ENCODE measurements at places on chromosomes 2 and 18. TPM values are rescaled to one million over a fixed set of nuclear protein-coding genes. Genes with fewer than 3 reads are reported as not detected.

DNA sequence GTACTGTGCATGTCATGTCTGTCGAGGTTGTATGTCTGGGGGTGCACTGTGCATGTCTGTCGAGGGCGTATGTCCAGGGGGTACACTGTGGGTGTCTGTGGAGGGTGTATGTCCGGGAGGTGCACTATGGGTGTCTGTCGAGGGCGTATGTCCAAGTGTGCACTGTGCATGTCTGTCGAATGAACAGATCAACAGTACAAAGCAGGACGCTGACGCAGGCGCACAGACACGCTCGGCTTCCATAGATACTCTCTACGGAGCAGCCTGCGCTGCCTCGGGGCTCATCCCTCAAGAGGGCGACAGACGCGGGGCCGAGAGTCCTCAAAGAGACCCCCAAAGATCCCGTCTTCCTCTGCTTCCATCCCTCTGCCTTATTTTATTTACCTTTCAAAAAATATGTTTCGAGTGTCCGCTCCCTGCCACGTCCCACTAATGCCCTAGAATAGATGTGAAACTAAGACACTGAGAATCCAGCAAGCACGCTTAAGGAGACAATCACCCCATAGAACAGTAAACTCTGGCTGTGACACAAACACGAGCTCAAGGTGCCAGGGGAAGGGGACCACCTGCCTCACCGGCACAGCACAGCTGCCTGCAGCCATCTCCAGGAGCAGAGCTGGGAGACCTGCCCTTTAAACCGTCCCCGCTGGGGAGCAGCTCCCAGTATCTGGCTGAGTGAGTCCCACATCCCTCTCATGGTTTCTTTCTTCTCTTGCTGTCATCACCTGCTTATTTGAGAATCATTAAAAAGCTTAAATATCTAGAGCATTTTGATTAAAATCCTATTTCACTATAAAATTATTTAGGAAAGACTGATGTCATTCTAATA lies 250.5 kb upstream of the MYT1L start:
- no peaks in the 10 kb centered on the region for H3K27me3 ChIP-seq
- no peak for DNase-seq
- H3K4me1 ChIP-seq = peaks cover 7% of the 10 kb centered on the region
- H3K4me3 ChIP-seq = no peak overlapping the region
- H3K27ac ChIP-seq = no peak overlapping the region
- H3K36me3 ChIP-seq = no peaks in the 10 kb centered on the region

DNA sequence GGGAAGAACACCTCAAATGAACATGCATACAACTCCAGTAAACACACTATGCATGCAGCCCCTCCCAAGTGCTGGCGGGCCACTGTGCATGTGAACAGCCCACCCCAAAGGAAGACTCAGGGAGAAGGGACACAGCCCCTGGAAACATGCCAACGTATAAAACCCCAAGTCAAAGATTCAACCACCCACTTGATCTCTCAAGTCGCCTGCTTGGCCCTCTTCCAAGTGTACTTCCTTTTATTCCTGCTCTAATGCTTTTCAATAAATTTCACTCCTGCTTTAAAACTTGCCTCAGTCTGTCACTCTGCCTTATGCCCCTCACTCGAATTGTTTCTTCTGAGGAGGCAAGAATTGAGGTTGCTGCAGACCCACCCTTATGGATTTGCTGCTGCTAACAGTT lies 139.1 kb downstream of the C1D start:
- H3K4me3 ChIP-seq = no peak overlapping the region
- no peak overlapping the region for H3K27ac ChIP-seq
- H3K27me3 ChIP-seq = no peaks in the 10 kb centered on the region
- no peaks in the 10 kb centered on the region for H3K36me3 ChIP-seq

DNA sequence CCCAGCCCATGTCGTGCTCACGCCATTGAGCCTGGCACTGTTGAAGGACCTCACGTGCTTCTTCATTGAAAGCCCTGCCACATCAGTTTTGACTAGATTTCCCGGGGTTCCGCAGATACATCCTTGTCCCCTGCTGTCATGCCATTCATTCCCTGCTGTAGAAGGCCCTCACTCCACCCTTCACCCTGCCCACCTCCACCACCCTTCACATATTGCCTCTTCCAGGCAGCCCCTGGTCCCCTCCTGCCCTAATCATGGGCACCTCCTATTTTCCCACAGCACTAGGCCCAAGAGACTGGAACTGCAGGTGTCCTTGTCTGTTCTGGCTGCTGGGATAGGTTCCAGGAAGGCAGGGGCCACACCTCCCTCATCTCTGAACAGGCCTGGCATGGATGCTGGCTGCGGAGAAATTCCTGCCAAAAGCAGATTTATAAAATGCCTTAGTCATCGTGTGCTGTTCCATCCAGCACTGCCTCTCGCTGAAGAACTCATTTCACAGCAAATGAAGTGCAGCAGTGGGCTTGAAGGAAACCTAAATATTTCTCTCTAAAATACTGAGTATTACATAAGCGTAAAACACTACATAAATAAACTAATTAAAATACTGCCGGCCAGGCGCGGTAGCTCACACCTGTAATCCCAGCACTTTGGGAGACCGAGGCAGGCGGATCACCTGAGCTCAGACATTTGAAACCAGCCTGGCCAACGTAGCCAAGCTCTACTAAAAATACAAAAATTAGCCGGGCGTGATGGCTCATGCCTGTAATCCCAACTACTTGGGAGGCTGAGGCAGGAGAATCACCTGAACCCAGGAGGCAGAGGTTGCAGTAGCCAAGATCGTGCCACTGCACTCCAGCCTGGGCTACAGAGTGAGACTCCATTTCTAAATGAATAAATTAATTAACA lies 38.4 kb downstream of the EIF4E2 start:
- no peaks in the 10 kb centered on the region for H3K36me3 ChIP-seq
- H3K4me3 ChIP-seq = no peak overlapping the region
- no peaks in the 10 kb centered on the region for H3K27me3 ChIP-seq

DNA sequence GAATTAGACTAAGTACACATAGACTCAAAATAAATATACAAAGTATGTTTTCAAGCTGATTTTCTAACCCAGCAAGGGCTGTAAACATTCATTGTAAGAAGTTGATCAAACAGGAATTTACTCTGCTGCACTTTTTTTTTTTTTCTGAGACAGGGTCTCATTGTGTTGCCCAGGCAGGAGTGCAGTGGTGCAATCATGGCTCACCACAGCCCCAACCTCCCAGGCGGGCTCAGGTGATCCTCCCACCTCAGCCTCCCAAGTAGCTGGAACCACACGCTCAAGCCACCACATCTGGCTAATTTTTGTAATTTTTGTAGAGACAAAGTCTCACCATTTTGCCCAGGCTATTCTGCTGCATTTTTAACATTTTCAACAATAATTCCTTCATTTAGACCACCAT lies 8.3 kb upstream of the CFLAR start:
- H3K27ac ChIP-seq = no peak overlapping the region
- H3K4me1 ChIP-seq = no peaks in the 10 kb centered on the region
- no peaks in the 10 kb centered on the region for H3K36me3 ChIP-seq
- DNase-seq = no peak

DNA sequence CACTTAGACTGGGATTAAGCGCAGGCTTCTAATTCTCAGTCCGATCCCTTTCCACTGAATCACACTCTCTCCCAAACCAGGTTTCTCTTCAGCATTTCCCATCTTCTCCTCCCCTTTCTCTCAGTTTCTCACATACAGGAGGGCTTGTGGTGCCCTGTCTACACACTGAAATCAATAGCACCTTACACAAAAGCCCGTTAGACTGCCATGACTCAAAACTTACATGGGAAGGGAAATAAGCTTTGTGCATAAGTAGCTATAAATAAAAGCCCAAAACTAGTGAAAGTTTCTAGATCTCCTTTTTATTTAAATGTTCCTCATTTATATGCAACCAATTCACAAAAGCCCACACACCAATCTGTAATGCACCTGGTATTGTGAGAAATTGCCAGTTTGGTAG lies 318.4 kb downstream of the TXNL1 start:
- no peaks in the 10 kb centered on the region for H3K4me1 ChIP-seq
- H3K4me3 ChIP-seq = no peak overlapping the region
- no peaks in the 10 kb centered on the region for H3K36me3 ChIP-seq
- DNase-seq = no peak
- H3K27me3 ChIP-seq = no peaks in the 10 kb centered on the region

DNA sequence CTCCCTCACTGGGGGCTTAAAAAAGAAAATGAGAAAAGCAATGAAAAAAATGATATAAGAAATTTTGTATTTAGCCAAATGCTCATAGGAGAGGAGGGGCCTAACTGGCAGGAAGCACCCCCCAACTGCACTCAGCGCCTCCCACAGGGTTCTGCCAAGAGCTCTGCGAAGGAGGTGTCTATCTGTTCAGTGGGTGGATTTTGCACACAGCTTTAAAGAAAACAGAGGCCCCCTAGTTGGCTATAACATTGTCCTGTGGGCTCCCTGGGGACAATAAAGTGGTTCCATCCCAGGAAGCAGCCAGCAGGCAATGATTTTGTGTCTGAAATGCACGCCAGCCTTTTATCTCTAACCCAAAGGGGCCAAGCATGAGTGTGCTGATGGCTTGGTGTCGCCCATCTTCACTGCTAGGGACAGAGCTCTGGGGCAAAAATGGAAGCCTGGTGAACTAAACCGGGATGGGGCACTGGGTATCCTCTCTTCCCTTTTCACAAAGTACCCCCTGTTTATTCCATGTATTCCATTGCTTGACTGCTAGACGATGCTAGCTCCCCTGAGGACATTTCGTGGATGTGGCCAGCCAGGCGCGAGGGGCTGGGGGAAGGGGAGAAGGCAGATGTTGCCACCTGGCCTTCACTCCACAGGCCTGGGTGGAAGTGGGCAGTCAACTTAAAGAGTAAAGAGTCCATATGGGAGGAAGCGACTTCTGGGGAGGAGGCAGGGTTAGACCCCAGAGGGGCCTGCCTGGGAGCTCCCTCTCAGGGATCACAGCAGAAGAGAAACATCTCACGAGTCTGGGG lies 205.7 kb downstream of the CYP26B1 start:
- no peak overlapping the region for H3K27ac ChIP-seq
- DNase-seq = no peak
- no peaks in the 10 kb centered on the region for H3K4me1 ChIP-seq
- H3K36me3 ChIP-seq = no peaks in the 10 kb centered on the region

Gene VAMP8
- total RNA-seq = 39.6 TPM

- DNase-seq = peak; percentile 87
- no peaks in the 10 kb centered on the region for H3K27me3 ChIP-seq
- H3K4me3 ChIP-seq = peak within 1 kb of the TSS; percentile 37
- peaks cover 3% of the 10 kb centered on the region for H3K36me3 ChIP-seq
- peak within 1 kb of the TSS; percentile 92 for H3K27ac ChIP-seq
Observed at GRCh38 chr18:79964330-79965118, at the start of gene HSBP1L1. Gene HSBP1L1, plus strand, starts transcription at chr18:79964643. Its CDS starts 93 bp downstream, at chr18:79964736.

Measured in body of pancreas (tissue), 4 donors.